Endothelial cell of umbilical vein (primary cell): ENCODE measurements at places on chromosomes 12 and 14. TPM values are rescaled to one million over a fixed set of nuclear protein-coding genes. Genes with fewer than 3 reads are reported as not detected.

The OAS2 gene
- total RNA-seq = 2.4 and 3.1 TPM in 2 replicates

DNA sequence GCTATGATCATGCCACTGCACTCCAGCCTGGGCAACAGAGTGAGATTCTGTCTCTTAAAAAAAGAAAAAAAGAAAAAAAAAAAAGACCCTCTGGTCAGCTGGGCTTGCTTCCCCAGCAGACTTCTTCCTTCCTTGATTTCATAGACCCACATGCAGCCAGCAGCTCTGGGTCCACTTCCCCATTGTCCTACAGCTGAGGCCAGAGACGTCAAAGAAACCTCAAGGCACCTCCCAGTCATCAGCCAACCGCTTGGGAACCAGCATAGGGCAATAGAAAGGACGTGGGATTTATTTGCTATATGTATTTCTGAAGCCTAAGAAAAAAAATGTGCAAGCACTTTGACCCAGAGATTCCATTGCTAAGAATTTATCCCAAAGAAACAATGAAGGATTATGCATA, 35.4 kb upstream of the SPPL3 start:
- no peak for DNase-seq

GRCh38 chr14:75861161-75861621, 120.6 kb downstream of the TGFB3 start:
- DNase-seq = no peak

DNA sequence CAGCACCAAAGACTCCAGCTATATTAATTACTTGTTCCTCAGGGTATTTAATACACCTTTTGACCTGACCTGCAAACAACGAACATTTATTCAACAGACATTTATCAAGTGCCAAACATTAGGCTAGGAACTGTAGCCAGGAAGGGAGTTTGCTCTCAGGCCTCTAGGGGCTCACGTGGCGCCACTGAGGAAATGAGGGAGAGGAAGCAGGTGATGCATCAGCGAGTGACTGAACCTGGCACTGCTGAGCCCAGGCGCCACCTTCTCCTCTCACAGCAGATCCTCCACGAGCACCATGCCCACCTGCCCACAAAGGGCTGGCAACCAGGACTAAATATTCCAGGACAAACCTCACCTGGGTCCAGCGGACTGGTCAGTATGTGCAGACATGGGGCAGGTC, 50.2 kb downstream of the SETD3 start:
- DNase-seq = peak; percentile 13

- DNase-seq = no peak
Measured at GRCh38 chr12:131232036-131232435, 278.3 kb downstream of the ADGRD1 start.

The NOS1 gene
- not detected in 2 replicates for total RNA-seq

The MSI1 gene
- 0.12 TPM in 1 of 2 replicates, not detected in the other for total RNA-seq

The OVCH1 gene
- not detected in 2 replicates for total RNA-seq

DNA sequence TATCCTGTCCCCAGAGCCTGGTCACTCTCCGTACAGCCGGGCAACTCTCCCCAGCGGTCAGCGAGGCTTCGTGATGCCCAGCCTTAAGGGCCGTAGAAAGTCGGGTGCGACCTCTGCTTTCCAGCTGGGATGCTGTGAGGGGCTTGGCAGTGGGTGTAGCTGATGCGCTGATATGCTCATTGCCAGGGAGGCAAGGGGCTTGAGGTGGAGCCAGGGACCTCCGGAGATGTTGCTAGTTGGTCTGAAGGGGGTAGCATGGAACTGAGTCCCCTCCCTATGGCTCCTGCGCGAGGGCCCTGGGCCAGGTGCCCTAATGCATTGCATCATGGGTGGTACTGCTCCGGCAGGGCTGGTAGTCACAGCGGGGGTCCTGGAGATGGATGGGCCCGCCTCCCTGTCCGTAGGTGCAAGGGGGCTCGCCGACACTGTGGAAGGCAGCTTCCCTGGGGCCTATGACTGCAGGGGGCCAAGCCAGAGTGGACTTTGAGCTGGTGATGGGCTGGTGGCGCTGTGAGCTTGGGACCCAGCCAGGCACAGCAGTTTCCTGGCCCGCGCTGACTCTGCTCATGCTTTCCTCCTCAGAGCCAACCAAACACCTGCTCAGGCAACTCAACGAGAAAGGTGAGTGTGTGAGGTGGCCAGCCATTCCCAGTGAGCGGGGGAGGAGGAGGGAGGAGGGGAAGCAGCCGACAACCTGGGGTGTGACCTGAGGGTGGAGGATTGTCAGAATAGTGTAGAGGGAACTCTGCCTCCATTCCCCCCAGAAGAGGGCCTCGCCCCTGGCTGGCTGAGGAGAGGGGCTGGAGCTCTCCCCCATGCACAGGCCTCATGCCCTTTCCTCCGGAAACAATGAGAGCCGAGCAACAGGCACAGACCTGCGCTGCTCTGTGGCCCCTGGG, 32.3 kb downstream of the PLEKHG3 start:
- no peak for DNase-seq

GRCh38 chr12:2039034-2039433, 13.8 kb upstream of the CACNA1C start:
- DNase-seq = no peak

The HOXC12 gene
- not detected in 2 replicates for total RNA-seq

- no peak for DNase-seq
Measured at GRCh38 chr12:132148368-132149045, 4.2 kb downstream of the NOC4L start.

- DNase-seq = no peak
Measured at GRCh38 chr12:27870939-27871338, 90.9 kb upstream of the MANSC4 start.

DNA sequence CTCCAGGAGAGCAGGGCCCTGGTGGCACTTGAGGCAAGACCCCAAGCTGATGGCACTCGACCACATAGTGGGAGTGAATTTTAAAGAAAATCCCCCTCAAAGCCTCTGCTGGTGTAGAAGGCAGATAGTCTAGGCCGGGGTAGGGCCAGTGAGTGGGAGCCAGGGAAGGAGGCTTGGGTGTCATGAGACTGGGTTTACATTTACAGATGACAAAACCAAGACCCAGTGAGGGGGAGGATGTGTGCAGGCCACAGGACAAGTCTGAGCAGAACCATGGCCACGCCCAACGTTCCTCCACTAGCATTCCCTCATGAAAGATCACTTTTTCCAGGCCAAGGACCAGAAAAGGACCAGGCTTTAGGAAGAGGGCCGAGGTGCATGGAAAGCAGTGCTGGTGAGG, 42.0 kb downstream of the EVL start:
- no peak for DNase-seq

DNA sequence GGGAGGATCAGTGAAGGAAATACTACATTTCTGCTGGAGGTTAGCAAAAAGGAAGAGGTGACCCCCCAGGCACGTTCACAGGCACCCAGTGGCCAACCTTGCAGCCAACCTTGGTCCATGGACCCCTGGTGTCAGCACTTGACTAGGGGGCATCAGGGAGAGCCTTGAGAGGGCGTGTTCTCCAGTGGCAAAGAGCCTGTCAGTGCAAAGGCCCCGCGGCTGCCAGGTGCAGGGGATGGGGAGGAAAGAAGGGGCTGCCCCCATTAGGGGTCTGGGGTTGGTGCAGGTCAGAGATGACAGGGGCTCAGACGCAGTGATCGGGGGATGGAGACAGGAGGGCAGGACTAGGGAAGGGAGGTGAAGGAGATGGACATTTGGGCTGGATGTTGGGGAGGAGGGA, 22.7 kb upstream of the ULK1 start:
- no peak for DNase-seq

- no peak for DNase-seq
Measured at GRCh38 chr14:70338550-70338949, 20.9 kb downstream of the COX16 start.

DNA sequence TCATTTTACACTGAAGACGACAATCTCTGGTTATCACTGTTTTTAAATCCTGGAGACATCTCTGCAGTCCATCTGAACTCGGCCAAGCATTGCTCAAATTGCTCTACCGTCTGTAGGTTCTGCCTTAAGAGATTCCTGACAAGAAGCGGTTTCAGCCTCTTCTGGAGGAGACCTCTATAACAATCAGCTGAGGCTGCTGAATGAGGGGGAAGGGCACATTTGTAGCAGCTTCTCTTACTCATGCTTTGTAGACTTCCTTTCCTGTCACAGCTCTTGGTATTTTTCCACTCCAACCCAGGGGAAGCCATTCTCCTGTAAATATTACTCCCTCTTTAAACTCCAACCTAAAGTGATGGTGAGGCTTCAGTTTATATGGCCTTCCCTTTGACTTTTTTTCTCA, 3.0 kb downstream of the ARG2 start:
- peak; percentile 93 for DNase-seq

GRCh38 chr14:68762953-68763764, 29.7 kb downstream of the ZFP36L1 start:
- DNase-seq = peak; percentile 92

DNA sequence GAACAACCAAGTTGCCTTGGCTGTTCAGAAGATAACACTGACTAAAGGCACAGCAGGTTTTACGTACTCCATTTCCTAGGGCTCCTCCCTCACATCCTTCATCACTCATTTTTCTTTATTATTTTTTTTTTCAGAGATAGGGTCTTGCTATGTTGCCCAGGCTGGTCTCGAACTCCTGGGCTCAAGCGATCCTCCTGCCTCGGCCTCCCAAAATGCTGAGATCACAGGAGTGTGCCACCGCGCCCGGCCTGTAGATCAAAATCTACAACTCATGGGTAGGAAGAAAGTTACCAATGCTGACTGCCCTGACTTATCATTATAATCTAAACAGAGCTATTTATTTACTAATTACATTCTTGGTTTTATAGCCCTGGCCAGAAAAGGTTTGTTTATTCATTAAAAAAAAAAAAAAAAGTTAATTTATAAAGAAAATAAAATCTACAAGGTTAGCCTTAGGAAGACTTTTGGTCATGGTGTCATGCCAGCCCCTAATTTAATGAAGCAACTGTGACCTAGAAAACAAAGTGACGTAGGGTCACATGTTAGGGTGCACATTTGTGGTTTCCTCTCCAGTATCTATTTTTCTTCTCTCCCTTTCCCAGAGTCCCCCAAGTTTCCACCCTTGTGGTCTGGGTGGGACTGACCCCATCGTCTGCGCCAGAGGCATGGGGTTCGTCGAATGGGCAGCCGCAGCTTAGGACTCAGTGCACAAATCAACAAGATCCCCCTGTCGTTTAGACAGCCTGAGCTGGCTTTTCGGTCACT, 19.0 kb upstream of the FOXN3 start:
- no peak for DNase-seq

The DERA gene
- total RNA-seq = 41.5 and 42.1 TPM in 2 replicates

GRCh38 chr12:64318605-64319004, 72.0 kb downstream of the C12orf56 start:
- DNase-seq = peak; percentile 11

The PROX2 gene
- total RNA-seq = not detected in 2 replicates

The RASSF8 gene
- 58.3 and 59.3 TPM in 2 replicates for total RNA-seq

The TEAD4 gene
- 39.4 and 46.0 TPM in 2 replicates for total RNA-seq

GRCh38 chr14:20799892-20800544, 2.6 kb downstream of the RNASE1 start:
- peak; percentile 90 for DNase-seq

GRCh38 chr14:99481745-99482099, 513 bp downstream of the CCNK start:
- DNase-seq = no peak

DNA sequence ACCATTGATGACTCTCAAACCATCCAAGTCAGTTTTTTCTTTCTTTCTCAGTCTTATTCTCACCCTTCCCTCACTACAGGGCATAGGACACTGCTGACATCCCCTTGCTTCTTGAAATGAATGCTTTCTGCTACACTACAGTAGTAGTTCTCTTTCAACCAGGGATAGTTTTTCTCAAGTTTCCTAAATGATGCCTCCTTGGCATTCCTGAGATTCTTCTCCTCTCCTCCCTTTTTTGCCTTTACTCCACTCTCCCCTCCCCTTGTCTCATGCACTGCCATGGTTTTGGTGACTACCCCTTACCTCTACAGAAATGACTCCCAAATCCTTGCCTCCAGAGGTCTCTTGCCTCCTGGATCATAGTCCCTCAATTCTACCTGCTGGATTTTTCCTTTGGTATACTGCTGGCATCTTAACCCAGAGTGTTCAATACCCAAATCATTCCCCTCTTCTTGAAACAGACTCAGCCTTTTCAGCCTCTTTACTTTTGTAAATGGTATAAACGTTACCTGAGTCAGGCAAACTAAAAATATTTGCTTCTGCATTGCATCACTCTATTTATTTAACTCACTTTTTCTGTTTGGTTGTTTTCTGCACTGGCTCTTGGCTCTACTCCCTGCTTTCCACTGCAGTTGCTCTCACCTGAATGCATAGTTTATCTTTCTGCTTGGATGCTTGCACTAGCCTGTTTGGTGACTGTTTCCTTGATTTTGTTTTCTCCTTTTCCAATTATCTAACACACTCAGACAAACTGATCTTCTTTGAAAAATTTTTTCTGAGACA, 211.6 kb upstream of the IGF1 start:
- DNase-seq = no peak

The NAA30 gene
- total RNA-seq = 21.8 and 22.1 TPM in 2 replicates

The TTC7B gene
- 76.5 and 86.4 TPM in 2 replicates for total RNA-seq

The TAS2R10 gene
- 0.66 TPM in 1 of 2 replicates, not detected in the other for total RNA-seq

GRCh38 chr14:66092748-66093147, 393.4 kb upstream of the CCDC196 start:
- no peak for DNase-seq

DNA sequence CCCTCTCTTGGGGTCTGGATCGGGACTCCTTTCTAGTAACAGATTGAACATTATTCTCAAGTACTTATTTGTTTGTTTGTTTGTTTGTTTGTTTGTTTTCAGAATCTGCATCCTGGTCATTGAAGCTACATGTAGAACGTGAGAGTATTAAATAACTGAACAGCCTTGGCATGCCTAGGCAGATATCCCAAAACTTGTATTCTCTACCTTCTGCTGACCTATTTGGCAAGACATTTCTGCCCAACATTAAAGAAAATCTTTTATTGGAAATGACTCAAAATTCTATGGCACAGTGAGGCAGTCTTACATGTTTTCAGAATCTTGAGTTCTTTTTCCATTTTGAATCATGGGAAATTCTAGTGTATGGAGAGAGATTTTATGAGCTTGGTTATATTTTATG, 165.1 kb upstream of the CNOT2 start:
- no peak for DNase-seq
